T-helper 22 cell (primary cell): ENCODE measurements at places on chromosomes 7 and 10.
A peak's percentile ranks its signal among the peaks of the same experiment; 100 is the strongest.

DNA sequence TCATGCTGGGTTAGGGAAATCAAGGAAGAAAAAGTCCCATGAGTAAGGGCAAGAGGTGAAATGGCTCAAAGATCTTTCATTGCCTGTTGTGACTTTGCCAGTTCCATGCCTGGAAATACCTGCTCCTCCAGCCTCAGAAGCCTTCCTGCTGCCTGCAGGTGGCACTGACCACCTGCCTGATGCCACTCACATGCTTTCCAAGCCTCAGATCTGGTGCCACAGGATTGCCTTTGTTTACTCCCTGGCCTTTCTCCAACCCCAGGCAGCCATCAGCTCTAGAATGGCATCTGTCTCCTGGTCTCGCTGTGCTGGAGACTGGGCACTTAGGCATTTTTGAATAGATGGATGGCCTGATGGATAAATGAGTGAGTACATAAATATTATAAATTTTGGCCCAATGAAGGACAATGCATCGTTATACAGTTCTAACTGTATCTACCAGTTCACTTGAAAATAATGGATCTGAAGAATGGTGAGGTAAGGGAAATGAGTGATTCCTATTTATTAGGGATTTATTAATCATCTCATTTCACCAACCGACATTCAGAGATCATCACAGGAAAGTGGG lies 657.2 kb downstream of the INHBA start:
- no peak for DNase-seq

GRCh38 chr10:86046845-86047460 lies 319.6 kb downstream of the GRID1 start:
- no peak for DNase-seq

GRCh38 chr7:18835001-18835690 lies 282.3 kb downstream of the TWIST1 start:
- DNase-seq = no peak

DNA sequence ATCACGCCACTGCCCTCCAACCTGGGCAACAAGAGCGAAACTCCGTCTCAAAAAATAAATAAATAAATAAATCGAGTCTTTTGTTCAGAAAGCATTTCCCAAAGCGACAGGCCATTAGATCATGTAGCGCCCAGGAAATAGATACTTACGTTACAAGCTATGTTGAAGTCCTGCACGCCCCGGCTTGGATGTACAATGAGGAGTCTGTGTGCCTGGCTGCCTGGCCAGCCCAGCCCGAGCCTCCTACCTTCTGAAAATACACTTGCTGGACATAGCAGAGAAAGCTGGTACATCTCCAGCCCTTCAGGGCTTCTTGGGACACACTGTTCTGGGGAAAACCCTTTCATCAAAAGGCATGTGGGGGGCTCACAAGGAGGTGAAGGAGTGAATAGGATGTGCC lies 22.1 kb downstream of the FGFR2 start:
- no peak for DNase-seq

DNA sequence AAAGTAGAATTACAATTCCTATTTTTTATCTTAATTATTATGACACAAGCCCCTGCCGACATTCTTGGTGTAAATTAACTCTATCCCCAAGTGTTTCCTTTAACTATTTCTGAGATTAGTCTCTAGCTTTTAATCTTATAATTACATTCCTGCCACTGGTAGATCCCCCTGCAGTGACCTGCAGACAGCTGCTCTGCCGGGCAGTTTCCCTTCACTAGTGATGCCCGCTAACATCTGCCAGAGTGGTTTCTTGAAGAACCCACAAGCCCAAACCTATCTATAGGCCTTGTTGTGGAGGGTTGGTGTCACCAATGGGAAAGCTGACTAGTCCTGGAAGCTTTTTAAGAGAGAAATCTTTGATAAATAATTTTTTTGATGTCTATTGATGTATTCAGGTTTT lies 50.0 kb downstream of the ADAM22 start:
- no peak for DNase-seq

DNA sequence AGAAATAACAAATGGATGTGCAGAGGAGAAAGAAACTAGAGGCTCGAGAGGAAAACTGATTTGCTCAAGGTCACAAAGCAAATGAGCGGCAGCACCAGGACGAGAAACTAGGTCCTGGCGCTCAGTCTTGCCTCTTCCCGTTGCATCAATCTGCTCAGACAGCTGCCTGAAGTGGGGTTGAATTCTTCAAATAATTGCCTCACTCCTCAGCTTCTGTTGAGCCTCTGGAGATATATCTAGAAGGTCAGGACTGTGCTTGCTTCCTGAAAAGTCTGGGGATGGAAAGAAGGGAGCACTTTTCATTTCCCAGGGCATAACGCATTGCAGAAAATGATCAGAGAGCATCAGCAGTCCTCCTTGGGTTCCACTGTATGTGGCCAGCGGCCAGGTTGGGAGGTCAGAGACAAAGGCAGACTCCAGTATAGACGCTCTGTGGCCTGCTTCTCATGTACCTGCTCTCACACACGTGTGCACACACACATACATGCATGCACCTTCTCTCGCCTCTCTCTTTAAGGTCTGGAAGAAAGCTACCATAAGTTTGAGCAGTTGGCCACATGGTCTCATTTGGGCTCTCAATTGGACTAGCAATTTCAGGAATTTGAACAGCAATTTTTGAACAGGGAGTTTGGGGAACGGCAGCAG lies 83.7 kb upstream of the DUSP5 start:
- no peak for DNase-seq

DNA sequence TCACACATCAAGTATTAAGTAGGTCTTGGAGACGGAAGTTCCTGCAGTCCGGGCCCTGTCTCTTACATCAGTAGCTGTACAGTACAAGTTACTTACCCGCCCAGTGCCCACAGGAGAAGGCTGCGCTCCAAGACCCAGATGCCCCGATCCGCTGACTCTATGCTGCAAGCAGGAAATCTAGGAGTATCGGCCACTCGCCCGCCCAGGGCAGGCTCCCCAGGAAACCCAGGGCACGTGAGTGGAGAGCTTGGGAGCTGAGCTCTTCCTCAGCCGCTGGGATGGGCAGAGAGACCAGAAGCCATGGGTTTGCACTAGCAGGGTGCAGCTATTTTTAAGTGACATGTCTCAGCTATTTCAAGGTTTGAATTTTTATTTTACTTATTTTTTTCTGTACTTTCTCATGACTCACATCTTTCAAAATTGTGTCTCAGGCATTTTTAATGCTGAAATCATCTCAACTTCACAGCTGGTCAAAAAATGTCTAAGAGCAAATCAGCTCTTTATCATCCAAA lies 1.9 kb upstream of the GPER1 start:
- DNase-seq = no peak

- DNase-seq = no peak
Observed at GRCh38 chr7:29748286-29749099, 57.8 kb upstream of the WIPF3 start.

DNA sequence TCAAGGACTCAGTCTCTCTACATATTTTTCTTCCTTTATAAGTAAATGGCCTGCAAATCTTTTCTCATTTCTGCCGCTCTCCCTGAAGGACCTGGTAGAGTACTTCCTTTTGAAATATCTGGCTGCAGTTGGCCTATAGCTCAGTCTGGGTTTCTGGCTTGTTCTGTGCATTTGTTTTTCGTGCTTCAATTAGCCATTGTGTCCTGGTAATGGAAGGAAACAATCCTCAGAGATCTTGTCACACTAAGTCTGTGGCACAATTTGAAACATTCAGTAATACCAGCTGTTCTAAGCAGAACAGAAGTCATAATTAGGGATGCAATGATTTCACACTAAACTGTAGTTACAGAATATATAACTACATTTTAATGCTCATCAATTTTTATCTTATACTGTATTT lies 545.0 kb downstream of the NRG3 start:
- no peak for DNase-seq

GRCh38 chr10:34407324-34407805 lies 407.7 kb downstream of the PARD3 start:
- no peak for DNase-seq

DNA sequence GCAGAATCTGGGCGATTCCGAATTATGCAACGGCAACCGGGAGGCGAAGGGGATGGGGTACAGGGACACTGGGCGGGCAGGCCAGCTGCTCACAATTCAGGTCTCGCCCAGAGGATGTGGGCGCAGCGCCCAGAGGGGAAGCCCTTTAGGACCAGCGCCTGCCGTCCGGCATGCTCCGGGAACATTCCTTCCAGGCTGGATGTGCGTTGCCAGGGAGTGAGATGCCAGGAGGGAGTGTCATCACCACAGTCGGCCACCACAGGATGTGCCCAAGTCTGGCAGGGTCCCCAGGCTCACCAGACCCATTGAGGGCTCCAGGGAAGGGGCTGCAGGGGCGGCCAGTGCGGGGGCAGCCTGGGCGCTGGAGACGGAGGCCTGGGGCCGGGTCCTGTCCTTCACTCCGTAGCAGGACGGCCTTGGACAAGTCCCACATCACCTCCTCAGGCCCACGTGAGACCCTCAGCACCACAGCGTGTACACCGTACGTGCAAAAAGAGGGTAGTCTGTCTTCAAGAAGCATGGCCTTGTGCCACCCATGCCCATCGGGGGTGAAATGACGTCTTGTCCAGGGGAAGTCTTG lies 63.9 kb downstream of the FOXL3 start:
- no peak for DNase-seq

GRCh38 chr10:93277360-93277759 lies 203.7 kb downstream of the CYP26A1 start:
- DNase-seq = no peak

DNA sequence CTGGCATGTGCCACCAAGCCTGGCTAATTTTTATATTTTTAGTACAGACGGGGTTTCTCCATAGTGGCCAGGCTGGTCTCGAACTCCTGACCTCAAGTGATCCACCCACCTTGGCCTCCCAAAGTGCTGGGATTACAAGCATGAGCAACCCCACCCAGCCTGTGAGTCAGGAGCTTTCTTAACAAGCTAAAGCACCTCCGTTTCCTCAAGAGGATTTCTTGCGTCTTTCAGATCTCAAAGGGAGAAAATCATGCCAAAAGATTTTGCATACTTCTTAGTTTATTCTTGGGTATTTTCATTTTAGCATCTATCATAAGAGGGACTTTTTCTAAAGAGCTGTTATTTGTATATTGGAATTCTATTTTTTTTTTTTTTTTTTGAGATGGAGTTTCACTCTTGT lies 47.9 kb upstream of the FOXK1 start:
- no peak for DNase-seq

DNA sequence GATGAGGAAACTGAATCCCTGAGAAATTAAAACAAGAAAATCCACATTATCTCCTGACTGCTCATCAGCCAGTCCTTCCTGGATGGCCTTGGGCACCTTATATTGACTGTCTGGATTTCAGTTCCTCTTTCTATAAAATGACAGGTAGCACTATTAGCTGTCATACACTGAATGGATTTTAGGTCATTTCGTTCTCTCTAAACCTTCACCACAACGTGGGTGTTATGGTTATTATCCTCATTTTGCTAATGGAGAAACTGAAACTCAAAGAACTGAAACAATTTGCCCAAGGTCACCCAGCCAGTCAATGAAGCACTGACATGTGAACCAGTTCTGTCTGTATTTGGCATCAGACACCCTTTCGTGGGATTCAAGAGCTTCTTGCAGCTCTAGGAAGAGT lies 193.8 kb downstream of the CYP26A1 start:
- no peak for DNase-seq

DNA sequence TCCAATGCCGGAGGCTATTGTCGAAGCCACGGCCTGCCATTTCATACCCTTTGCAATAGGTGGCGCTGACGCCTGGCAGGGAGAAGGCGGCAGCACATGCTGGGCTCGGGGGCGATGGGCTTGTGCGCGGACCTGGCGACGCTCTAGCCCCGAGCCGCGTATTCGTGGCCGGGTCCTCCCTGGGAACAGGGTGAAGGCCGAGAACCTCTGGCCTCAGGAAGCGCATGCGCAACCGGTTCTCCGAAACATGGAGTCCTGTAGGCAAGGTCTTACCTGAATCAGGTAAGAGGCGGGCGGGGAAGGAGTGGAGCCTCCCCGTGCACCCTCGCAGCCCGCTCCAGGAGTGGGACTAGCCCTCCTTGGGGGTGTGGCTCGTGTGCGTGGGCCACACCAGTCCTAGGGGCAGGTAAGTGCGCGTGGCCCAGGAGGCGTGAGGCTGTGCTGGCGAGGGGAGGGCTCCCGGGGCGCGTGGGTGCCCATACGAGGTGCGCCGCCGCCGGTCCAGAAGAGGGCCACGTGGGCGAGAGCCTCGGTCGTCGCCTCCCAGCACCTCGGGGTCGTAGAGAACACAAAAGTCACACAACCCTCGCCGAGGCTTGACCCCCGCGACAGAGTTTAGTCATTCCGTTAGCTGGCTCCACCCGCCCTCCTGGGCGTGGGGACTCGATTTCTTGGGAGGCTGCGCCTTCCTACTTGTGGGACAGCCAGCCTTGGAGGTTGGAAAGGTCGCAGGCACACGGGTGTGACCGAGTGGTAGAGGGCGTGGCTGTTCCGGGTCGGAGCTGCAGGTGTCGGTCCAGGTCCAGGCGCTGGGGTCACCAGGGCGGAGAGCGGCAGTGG lies 5.6 kb upstream of the MEST start:
- no peak for DNase-seq

GRCh38 chr10:110226926-110227641 lies 19.7 kb downstream of the MXI1 start:
- peak; percentile 74 for DNase-seq

- DNase-seq = no peak
Observed at GRCh38 chr7:100897772-100898454, 2.2 kb upstream of the ACHE start.

DNA sequence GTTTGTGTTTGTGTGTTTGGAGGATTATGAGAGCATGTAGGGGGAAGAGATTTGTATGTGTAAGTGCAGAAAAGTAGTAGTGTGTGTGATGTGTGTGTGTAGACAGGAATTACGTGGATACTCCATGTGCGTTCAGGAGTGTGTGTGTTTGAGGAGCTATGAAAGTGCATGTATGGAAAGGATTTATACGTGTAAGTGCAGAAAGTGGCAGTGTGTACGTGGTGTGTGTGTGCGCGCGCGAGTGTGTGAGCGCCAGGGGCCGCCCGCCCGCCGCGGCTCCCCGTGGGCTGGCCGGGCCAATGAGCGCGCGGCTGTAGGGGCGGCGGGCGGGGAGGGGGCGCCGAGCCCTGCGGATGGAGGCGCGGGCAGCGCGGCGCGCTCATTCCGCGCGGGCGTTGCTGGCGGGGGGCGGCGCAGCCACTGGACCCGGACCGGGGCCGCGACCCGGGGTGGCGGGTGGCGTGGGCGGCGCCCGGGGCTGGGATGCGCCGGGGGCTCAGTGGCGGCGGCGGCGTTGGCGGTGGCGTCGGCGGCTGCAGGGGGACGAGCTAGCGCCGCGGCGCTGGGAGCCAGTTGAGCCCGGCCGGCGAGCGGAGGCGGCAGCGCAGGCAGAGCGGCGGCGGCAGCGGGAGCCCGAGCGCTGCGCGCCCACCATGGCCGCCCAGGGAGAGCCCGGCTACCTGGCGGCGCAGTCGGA lies at the start of gene BICC1:
BICC1 (plus strand) TSS at position 382 of the 697 bp plus-strand sequence; CDS start at position 654, 272 bp downstream.
- DNase-seq = no peak

DNA sequence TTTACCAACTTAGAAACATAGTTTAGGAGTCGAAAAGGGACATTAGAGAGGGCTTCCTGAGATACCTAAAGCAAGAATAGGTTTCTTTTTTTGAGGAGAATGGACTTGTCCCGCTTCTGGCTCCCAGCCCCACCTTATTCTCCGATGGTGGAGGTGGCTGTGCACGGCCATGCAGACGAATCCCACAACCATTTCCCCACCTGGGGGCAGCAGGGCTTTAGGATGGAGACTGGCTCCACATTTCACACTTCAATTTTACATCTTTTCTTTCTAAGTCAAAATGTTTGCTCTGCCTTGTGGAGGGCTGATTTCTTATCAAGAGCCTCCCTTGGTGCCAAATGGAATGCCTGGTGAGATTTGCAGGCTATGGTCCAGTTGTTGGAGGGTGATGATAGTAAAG lies 118.5 kb downstream of the GLRX3 start:
- no peak for DNase-seq
